NCI-H526 treated with DMSO at 0.1 percent for 48 hours (cell line): ENCODE measurements at places on chromosomes 7 and 10.

DNA sequence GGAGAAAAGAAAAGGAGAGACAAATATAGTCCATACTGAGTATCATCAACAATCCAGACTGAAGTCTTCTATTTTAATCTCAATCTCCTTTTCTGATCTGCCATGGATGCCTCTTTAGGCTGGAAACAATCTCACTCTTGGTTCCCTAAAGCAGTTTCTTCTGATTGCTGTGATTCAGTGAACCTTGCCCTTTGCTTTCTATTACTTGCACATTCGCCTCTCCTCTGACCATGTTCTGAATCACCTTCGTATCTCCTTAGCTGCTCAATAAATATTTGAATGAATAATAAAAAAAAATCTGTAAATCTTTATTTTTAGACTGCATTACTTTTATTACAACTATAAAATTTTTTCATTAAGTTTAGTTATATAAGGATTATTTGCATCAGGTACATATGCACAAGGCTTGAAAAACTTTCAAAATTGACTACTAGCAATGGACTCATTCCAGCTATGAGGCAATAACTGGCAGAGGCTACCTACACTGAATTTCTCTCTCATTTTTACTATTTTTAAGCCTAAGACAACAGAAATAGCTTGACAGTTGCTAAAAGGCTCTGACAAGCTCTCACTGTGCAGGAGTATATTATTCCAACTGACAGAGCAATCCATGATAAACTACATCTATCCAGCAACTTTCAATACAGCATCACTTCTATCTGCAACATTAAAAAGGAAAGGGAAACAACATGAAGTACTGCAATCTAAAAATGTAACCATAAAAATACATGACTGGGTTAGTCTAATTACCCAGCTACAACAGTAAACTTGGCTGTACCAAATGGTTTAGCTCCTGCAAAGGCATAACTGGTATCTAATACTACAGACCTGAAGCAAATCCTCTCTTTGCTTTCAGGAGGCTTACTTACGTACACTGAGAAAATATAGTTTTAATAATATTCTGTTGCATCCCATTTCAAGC, 25.6 kb downstream of the TM9SF3 start:
- no peak for DNase-seq

DNA sequence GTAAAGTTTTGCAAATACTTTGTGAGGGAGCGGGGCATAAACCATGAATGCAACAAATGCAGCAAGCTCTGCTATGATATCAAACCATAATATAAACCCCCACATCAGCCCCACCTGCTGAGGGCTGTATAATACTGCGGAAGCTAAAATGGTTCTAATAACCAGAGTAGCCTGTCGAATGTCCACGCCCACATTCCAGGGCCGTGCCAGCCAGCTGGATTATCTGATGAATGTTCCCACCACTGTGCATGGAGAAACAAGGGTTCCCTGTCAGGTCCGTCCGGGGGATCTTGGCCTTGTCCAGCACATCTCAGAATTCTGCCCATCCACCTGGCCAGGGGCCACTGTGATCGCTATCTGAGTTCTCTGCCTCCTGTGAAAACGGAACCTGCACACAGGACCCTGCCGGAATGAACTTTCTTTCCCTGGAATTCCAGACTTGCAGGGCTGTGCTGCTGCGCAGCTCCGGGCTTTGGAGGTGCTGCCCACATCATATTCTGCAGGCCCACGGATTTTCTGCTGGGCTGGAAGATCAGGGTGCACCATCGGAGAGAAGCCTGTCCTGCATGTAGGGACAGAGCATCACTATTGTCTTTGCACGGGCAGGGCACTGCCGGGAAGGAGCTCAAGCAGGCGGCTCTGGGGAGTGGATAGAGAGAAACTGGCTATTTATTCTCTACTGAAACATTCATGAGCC, 77.0 kb upstream of the GNA12 start:
- DNase-seq = no peak

- no peak for DNase-seq
Measured at GRCh38 chr10:17454161-17455014, at the start of gene ST8SIA6. Gene ST8SIA6, minus strand, starts transcription at chr10:17454595. Its CDS starts 340 bp downstream, at chr10:17454255.

GRCh38 chr7:20954711-20955619, 168.3 kb upstream of the SP8 start:
- no peak for DNase-seq

GRCh38 chr7:133575726-133576440, 323.0 kb downstream of the EXOC4 start:
- no peak for DNase-seq

DNA sequence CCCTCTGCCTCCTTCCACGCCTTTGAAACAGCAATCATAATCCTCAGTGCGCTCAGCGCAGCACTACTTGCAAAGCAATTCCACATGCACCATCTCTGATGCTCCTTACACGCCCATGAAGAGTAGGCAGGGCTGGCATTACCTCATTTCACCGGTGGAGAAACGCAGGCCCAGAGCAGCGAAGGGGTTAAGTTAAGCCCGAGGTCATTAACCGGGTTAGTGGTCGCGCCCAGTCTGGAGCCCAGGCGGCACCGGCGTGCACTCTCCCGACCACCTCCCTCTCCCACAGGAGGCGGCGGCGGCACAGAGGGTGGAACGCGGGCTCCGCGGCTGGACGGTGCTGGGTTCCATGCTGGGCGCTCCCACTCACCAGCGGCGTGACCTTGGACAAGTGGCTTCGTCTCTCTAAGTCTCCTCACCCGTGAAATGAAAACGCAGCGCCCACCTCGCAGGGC, 515 bp downstream of the FASTK start:
- DNase-seq = no peak

DNA sequence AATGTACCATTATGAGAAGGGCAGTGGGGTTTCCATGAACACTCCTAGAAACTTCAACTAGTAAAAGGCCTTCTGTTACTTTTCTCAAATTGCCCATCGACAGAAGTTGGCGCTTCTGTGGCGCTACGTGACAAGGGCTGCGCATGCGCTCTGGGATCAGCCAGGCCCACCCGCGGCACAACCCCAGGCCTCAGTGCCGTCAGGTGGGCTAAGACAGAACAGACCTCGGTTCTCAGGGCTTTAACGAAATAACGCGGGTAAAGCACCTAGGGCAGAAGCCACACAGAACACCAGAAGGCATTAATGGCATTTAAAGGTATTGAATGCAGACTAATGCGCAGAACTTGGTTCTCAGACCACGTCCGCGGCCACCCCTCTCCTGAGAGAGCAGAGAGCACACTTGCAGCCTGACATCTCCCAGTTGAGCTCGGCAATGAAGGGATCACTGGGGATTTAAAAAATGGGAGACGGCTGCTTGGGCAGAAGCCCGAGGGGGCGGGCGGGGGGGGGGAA, 67.6 kb upstream of the CTNNA3 start:
- peak; percentile 74 for DNase-seq

DNA sequence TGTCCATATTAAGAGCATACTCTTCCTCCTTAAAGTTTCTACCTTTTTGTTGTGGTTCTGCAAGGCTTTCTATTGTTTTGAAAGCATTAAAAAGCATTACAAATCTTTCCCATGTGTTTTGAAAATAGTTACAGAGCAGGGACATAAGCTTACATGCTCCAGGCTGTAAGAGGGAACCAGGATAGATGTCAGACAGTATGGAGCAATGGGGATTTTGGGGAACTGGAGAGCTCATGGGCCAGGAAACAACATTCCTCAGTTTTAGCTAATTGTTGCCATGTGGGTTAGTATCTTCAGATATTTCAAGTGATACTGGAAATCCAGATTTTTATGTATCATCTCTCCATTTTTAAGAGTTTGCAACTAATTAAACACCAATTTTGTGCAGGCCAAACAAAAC, 3.5 kb downstream of the MDFIC start:
- DNase-seq = no peak

GRCh38 chr7:85469446-85470010, 282.7 kb upstream of the SEMA3D start:
- no peak for DNase-seq

DNA sequence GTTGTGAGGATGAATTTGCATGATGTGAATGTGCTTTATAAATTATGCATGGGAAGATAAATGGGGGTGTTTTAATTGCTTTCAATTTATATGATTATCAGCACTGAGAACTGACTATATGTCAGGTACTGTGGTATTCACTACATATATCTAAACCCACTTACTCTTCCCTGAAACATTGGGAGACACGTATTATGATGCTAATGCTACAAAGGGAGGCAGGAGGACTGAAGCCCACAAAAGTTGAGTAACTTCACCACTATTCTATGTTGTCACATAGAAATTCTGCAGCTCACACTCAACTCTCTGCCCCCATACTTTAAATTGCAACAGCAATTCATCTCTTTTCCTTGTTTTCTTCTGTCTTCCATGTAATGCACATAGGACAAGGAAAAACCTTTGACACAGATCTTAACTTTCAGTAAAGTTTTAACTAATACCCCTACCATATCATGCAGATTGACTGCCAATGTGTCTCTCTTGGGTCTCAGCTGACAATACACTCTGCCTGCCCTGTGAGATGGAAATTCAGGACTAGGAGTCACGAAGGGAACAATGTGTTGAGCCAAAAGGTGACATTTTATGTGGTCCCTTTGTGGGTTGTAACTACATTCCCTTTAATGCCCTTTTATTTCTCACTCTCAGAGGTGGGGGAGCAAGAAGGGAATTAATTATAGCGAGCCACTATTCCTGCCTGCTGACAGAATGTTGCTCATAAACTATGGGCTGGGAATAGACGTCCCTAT, 691.0 kb upstream of the SORCS1 start:
- no peak for DNase-seq

GRCh38 chr10:107144490-107144889, 20.0 kb downstream of the SORCS1 start:
- DNase-seq = no peak

DNA sequence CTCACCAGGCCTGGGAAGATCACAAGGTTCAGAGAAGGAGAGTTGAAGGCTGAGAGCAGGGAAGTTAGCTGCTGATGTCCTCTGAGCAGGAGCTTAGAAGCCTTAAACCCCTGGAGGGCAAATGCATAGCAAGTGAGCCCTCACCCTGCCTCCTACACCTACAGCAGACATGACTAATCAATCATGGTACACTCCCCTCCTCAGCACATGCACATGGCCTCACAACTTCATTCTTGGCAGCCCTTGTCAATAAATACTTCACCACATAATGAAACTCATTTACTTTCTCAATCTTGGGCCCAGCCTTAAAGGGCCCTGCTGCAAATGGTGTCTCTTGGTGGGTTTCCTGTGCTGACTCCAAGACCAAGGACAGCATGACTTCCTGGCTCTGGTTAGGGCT, 12.9 kb downstream of the MMRN2 start:
- no peak for DNase-seq

GRCh38 chr7:114821030-114821900, 100.6 kb upstream of the MDFIC start:
- DNase-seq = no peak

GRCh38 chr7:156100086-156100485, 287.8 kb upstream of the SHH start:
- no peak for DNase-seq

GRCh38 chr10:50592961-50593418, 30.8 kb downstream of the SGMS1 start:
- no peak for DNase-seq

GRCh38 chr7:117157241-117158209, 165.3 kb downstream of the WNT2 start:
- DNase-seq = no peak

GRCh38 chr7:47635091-47636080, 53.5 kb upstream of the TNS3 start:
- DNase-seq = peak; percentile 35

DNA sequence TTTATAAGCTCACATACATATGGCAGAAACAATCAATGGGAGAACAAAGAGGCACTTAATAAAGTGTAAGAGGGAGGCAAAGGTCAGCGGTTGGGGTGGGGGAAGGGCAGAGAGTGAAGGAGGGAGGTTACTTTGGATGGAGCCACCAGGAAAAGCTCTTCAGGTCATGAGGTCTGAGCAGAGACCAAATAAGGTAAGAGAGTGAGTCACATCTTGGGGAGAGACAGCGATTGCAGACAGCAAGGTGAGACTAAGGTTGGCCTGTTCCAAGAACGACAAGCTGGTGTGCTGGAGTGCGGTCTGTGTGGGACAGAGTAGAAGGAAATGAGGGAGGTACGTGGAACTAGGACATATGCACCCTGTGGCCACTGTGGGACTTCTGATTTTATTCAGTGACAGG, 74.3 kb upstream of the TOMM7 start:
- DNase-seq = no peak

- no peak for DNase-seq
Measured at GRCh38 chr7:107078517-107078966, 34.0 kb downstream of the PRKAR2B start.

GRCh38 chr10:9081961-9082360, 1027.5 kb downstream of the GATA3 start:
- DNase-seq = no peak

GRCh38 chr7:141012044-141012685, 2.6 kb downstream of the MRPS33 start:
- DNase-seq = peak; percentile 37

DNA sequence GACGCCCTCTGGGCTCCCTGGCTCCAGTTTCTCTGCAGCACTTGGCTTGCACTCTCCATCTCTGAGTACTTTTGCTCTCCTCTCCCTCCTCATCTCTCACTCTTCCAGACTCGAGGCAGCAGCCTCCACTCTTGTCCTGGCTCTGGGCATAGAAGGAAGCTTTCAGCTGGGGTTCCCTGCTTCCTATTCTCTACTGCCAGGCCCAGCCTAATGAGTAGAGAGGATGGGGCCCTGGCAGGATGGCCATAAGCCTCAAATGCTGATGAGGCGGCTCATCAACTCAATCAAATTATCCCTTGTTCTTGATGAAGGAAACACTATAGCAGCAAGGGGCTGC, 55.8 kb downstream of the NEURL1 start:
- DNase-seq = no peak

DNA sequence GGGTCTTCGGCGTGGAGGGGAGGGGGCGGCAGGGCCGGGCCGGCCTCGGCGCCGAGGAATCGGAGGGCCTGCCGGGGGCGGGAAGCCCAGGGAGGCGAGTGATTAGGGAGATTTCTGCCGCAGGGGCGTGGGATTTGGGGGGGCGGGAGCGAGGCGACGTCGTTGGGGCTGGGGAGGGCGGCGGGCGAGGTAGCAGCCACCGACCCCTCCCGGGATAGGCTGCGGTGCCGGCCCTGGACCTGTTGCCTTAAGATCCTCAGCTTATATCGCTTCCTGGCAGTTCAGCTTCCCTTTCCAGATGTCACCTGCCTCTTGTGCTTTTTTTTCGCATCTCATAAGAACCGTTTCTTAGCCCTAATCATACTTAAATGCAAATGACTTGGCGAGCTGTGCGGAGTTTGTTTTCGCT, 655 bp downstream of the LMTK2 start:
- no peak for DNase-seq

DNA sequence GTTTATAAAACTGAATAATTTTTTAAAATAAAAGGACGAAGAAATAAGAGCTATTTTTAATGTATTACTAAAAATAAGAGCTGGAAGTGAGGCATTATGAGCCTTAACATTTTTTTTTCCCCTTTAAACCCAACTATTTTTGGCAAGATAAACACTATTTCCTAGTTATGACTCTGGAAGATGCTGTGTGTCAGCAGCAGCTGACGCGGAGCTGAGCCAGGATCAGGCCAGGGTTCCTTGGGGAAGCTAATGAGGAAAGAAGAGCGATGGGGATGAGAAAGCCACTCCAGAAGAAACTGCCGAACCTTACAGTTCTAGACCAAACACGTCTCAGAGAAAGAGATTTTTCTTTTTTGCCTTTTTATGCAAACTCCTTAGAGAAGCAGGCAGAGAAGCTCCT, 85.9 kb downstream of the USP6NL start:
- DNase-seq = no peak

- DNase-seq = no peak
Measured at GRCh38 chr7:86667732-86668131, 24.0 kb downstream of the GRM3 start.
